ENCODE measurements at places on chromosomes 2 and 18.

DNA sequence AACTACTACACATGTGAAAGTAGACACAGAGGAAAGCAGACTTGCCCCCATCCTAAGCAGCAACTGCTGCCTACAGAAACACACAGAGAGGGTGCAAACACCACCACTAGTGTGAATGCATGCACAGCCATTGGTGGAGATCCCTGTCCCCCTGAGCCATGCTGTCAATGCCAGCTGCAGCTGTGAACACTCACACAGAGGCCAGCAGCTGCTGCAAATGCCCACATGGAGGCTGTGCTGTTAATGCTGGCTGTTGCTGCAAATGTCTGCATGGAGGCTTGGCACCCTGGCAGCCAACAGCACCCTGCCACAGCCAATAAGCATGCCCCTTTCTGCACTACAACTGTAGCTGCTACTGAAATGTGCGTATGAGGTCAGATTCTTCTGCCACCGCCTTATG, 355.0 kb downstream of the LNPK start:
- no peak for DNase-seq

GRCh38 chr2:9375857-9376428, 47.4 kb downstream of the ITGB1BP1 start:
- no peak for DNase-seq

DNA sequence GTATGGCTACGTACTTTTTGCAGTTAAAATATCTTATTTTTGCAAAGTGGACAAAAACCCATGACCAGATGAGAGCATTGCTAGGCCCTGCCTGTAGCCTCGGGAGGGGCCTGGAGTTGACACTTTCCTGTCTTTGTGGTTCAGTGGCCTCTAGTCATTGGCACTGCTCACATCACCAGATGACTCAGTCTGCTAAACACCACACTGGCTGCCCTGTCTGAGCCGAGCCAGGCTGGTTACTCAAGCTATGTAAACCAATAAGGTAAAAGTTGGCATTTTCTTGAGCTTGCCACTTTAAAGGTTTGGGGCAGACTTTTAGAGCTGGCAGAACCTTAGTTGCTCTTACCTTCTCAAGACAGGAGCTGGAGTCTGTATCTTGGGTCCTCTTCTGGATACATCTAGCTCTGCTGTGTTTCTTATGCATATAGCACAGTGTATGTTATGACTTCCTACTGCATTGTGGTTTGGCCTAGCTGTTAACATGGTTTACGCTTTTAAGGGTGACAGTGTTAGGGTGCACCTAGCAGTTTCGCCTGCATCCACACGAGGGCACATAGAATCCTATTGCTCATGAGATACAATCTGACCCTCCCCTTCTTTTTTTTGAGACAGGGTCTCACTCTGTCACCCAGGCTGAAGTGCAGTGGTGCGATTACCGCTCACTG, 76.4 kb downstream of the AP1S3 start:
- DNase-seq, result no peak

GRCh38 chr2:122315306-122315705, 559.9 kb downstream of the TSN start:
- DNase-seq, result no peak

GRCh38 chr2:229675569-229675968, 38.8 kb downstream of the DNER start:
- DNase-seq, result no peak

- no peak for DNase-seq
Observed at GRCh38 chr2:212892193-212892592, 259.2 kb downstream of the IKZF2 start.

GRCh38 chr2:237156031-237156856, 70.6 kb downstream of the COPS8 start:
- DNase-seq, result no peak

Data from germinal center (tissue), 1 donor.